Stomach (tissue), 19 donors: ENCODE measurements at places on chromosomes 5 and 9. TPM values are rescaled to one million over a fixed set of nuclear protein-coding genes. Genes with fewer than 3 reads are reported as not detected.

DNA sequence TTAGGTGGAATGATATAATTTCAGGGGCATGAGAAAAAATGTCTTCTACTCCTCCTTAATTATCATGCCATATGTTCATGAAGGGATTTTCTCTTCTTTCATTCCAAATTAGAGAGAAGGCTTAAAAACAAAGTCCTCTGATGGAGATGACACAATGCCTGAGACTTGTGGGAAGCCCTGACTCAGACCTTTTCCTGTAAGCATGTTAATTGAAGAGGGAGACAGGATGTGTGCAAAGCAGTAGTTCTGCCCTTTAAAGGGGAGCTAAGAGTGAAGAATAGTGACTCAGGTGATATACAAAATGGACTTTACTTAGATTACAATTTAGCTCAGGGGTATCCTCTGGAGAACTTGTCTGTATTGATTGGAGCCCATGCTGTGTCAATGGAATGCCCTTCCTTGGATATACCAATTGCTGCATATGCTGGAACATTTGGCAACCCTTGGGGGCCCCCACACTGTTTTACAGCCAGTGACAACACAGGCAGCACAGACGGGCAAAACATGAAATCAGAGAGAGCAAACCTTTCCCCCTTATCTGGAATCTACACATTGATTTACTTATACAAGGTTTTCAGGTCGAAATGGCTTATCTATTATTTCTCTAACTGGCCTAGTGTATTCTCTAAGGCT is 81.3 kb downstream of the IZUMO3 start:
- no peak for DNase-seq

DNA sequence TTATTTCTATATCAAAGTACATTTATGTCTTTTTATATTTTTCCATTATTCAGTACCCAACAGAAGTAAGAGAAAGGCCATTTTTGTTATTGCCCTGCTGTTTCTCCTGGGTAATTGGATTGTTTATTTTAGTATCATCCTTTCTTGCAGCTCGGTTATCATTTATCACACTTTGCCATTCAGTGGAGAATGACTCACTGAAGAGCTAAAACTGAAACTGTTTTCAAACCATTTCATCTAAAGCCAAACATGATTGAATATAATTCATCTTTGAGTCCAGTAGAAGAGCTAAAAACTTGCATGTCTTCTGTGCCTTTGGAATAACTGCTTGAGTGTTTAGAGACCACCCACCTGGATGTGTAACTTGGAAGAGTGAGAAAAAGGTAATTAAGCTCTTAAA is 139.5 kb upstream of the PRDM9 start:
- DNase-seq = no peak

The PKD2L2 gene
- not detected for total RNA-seq

The GTF2H2C gene
- 17.4 TPM for total RNA-seq

The ITGA2 gene
- total RNA-seq = 2.2 TPM

GRCh38 chr9:6219040-6219439 is 3.4 kb downstream of the IL33 start:
- DNase-seq = no peak

DNA sequence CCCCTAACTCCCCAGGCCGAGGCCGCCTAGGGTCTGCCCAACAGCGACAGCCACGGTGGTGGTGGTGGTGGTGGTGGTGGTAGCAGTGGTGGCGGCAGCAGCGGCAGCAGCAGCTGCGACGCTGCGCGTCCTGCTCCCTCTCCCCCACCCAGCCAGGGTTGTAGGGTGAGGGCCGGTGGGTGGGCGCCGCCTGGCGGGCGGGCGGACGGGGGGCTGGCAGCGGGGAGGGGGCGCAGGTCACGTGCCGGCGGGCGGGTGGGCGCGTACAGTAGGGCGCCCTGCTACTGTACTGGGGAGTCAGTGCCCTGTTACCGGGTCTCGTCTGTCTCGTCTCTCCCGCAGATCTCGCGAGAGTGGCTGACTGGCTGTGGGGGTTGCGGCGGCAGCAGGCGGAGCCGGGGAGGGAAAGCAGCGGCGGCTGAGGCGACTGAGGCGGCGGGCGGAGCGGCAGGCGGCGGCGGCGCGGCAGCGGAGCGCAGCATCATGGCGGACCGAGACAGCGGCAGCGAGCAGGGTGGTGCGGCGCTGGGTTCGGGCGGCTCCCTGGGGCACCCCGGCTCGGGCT is at the start of gene PURA:
TSS of gene PURA (plus strand) at position 411 of the 565 bp plus-strand sequence. CDS start at position 484, 73 bp downstream.
- DNase-seq = peak; percentile 97

- DNase-seq = no peak
Observed at GRCh38 chr9:76725011-76725546, 39.2 kb upstream of the PCA3 start.

DNA sequence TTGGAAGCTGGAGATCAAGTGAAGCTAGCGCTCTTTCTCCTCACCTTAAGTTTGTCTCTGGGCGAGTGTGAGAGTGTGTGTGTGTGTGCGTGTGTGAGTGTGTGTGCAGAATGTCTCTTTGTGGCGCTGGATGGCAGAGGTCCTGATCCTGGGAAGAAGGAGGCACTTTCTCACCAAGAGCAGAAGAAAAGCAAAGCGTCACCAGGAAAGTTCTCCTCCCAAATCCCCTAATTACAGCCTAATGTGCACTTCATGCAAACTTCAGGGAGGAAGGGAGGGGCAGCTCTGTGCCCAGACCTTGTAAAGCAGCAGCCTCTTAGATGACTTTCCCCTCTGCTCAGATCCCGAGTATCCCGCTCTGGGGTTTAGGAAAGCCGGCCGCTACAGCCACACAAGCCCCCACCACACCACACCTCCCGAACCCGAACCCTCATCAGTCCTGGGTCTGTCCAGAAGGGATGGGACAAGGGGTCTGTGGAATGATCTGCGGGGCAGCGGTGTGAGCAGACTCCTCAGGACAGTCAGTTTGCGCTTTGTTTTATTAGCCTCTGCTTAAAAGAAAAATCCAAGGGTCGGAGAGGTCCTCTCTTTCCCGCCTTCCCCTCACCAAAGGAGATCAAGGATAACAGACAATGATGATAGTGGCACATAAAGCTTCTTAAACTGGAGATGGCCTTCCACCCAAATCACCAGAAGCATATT is at the start of gene HAPLN1:
TSS of gene HAPLN1 (minus strand) at position 20 of the 702 bp plus-strand sequence. CDS start 47,332 bp downstream, outside the sequence.
- no peak for DNase-seq

The PTGDS gene
- total RNA-seq = 30.8 TPM

The TMEM174 gene
- not detected for total RNA-seq

GRCh38 chr5:41575110-41575779 is 64.8 kb upstream of the PLCXD3 start:
- no peak for DNase-seq

The PIP5KL1 gene
- 0.55 TPM for total RNA-seq

DNA sequence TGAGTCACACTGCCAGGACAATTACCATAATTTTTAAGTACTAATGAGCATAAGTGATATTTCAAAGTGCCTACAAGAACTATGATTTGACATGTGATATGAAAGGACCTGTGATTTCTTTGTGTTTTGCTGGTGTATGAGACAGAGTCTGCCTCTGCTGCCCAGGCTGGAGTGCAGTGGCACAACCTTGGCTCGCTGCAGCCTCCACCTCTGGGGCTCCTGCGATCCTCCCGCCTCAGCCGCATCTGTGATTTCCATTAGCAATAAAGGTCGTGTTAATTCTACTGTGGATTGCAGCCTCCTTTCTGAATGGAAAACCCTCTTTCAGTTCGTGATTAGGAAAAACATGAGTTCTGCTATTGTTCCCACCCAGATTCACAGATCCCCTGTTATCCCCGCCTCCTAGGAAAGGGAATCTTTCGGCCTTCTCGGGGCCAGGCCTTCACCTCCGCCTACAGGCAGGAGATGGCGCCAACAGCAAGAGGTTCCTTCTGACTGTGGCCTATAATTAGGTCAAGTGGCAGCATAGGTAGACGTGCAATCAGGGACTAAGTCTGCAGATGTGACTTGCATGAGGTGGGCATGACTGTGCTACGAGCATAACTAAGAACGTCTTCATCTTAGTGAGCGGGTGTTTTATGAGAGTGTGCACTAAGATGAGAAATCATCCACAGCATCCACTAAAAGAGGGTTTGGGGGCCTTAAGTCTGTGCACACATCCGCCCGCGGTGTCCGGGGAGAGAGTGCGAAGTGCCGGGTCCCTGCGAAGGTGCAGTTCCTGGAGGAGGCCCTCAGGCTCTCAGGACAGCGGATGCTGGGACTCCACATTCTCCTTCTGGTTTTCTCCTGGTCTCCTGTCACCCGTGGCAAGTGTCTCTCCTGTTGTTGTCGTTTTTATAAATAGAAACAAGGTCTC is 23.1 kb downstream of the TRIM7 start:
- peak; percentile 82 for DNase-seq

The MARCOL gene
- total RNA-seq = not detected

The DDX4 gene
- total RNA-seq = not detected

GRCh38 chr5:35853631-35854030 is 3.1 kb upstream of the IL7R start:
- DNase-seq = peak; percentile 34

The IRX1 gene
- total RNA-seq = not detected

GRCh38 chr5:147509041-147509709 is 693 bp downstream of the DPYSL3 start:
- DNase-seq = no peak

GRCh38 chr5:139482050-139482889 is at the start of gene STING1:
Gene STING1, minus strand, starts transcription at chr5:139482758. Its CDS starts 1,054 bp downstream, at chr5:139481704.
- DNase-seq = peak; percentile 93

- no peak for DNase-seq
Observed at GRCh38 chr5:94467346-94467953, 151.0 kb downstream of the KIAA0825 start.

GRCh38 chr5:86748538-86749105 is 130.9 kb downstream of the COX7C start:
- DNase-seq = no peak

DNA sequence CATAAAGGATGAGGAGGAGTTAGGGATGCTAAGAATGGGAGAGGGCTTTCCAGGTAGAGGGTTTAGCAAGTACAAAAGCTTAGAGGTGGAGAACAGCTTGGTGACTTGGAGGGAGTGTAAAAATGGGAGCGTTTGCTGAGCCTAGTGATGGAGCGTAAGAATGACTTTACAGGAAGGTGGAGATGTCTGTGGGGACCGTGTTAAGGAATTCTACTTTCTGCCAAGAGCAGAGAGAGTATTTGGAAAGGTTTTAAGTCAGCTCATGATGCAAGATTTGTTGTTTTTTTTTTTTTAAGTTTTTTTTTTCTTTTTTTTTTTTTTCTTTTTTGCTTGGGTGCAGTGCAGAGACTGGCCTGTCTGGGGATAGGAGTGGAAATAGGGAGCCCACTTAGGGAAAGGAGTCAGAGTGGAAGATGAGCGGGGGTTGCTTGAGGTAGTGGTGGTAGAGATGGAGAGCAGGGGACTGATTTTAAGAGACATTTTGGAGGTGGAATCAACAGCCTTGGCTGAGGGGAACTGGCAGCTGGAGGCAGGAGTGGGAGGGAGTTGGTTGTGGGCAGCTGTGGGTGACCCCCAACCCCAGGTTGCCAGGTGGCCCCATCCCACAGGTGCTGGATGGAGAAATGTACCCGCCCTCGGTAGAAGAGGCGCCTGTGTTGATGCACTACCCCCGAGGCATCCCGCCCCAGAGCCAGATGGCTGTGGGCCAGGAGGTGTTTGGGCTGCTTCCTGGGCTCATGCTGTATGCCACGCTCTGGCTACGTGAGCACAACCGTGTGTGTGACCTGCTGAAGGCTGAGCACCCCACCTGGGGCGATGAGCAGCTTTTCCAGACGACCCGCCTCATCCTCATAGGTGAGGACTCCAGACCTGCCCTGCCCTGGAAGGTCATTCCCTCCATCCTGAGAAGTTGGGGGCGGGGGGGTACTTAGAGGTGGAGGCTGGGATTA is 12.4 kb downstream of the PTGS1 start:
- DNase-seq = no peak

The CHSY3 gene
- 2.0 TPM for total RNA-seq

- DNase-seq = no peak
Observed at GRCh38 chr5:83343299-83343698, 128.2 kb upstream of the VCAN start.

The HMMR gene
- 1.7 TPM for total RNA-seq

The SPINK5 gene
- 2.3 TPM for total RNA-seq

DNA sequence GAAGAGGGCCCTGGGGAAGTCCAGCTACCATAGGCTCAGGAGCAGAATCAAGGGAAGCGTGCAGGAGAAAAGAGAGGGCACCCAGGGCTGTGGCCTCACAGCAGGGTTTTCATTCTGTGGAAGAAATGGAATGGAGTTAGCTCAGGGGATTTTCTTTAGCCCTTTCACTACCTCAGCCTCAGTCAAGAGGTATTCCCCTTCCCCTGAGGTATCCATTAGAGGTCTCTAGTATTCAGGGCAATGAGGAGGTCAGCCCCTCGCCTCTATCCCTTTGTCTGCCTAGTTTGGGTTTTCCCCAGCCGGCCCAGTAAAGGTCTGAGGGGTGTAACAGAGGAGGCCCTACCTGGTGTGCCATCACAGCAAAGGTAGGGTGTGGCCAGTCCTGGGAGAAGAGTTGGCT is 21.5 kb downstream of the GFRA3 start:
- DNase-seq = no peak

The SECISBP2 gene
- 56.8 TPM for total RNA-seq

DNA sequence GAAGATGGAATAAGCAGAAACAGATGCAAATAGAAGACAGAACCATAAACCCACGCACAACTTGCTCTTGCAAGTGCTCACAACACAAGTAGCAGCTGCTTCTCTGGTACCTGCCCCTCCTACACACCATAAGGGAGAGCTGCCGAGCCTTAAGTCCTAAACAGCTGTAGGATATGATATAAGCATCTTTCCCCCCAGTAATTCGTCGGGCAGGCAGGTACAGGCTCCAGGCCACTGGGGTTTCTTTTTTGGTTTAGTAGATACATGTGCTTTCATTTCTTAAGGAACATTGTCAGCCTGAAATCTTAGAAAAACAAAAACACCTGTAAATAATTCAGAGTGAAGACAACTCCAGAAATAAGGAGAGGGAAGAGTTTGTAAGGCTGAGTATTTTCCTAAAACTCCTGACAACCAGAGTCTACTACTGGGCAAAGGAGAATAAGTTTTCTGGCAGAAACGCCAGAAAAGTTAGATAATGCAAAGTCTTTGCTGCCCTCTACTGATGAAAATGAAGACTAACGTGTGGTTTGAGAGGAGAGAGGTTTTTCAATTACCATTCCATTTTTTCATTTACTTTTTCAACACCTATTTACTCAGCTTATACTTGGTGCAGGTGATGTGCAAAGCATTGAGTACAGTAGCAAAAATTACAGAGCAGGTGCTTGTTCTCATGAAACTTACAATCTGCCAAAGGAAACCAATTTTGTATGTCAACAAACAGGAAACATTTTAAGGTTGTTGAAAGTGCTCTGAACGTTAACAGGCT is 20.1 kb upstream of the TCERG1 start:
- peak; percentile 66 for DNase-seq

DNA sequence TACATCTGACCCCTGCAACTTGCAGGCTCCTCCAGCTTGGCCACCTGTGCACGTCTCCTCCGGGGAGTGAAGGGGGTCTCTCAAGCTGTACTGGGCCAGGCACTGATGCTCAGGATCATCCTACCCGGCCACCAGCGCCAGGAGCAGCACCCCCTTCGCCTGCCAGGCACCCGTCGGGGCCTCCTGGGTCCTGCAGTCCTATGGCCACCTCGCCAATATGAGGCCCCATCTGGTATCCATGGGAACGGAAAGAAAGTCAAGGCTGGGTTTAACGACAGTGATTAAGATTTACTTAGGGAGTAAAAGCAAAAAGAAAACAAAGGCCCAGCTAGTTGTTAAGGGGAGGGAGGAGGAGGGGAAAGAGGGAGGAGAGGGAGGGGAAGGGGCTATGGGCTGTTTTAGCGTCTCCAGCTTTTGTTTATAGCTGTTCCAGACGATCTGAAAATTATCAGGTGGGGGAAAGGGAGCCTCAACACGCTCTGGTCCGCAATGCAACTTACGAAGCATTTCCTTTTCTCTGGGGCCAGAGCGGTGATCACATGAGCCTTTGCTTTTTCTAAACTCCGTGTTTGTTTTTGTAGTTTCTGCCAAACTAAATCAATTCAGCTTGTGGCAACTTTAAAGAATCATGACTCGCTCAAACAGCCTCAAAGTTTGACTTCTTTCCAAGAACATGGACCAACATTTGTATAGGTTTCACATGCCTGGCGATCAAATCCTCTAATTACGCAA is 132.4 kb downstream of the ROR2 start:
- DNase-seq = no peak

The TIMD4 gene
- not detected for total RNA-seq
